SW480 (cell line): ENCODE measurements at places on chromosomes 2 and 18.

DNA sequence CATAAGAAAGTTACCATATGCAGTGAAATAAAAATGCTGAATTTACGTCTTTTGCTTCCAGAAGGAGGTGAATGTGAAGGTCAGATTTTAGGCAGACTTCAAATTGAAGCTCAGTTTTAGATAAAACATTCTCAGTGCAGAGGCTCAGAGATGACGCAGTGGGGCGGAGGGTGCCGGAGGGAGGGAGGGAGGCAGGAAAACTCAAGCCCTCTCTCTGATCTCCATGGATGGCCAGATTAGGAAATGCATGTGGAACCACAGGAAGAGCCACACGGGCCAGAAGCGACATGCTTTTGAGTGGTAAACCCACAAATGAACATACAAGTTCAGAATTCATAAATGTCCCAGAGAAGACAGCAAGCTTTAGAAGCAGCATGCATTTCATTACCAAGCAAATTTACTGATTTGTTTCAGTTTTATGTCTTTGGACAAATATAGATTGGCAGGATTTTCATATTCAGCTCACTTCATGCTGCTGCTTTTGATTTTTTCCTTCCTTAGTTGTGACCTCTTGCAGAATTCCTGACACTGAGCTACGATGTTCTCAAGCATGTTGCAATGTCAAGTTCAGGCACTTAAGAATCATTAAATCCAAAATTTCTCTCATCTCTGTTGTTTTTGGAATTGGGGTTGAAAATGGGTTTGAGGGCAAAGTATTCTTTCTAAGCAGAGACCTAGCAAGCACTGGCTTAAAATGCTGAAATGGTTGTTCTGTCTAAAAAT lies 29.7 kb upstream of the APCDD1 start:
- DNase-seq, result no peak

DNA sequence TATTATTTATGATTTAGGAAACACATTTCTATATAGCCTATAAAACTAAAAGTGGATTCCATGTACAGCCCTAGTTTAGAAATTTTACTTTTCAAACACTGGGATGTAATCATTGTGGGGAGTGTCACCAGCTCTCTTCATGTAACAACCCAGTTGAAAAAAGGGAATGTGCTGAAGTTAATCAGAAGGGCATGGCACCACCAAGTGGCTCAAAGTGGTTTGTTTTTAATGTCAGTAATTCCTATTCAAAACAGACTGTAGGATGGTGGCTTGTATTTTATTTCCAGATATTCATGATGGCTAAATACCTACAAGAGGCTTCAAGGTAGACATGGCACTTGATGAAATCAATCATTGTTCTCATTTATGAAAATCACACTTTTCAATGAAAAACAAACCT lies 58.1 kb upstream of the TMEM182 start:
- DNase-seq, result peak; percentile 71

DNA sequence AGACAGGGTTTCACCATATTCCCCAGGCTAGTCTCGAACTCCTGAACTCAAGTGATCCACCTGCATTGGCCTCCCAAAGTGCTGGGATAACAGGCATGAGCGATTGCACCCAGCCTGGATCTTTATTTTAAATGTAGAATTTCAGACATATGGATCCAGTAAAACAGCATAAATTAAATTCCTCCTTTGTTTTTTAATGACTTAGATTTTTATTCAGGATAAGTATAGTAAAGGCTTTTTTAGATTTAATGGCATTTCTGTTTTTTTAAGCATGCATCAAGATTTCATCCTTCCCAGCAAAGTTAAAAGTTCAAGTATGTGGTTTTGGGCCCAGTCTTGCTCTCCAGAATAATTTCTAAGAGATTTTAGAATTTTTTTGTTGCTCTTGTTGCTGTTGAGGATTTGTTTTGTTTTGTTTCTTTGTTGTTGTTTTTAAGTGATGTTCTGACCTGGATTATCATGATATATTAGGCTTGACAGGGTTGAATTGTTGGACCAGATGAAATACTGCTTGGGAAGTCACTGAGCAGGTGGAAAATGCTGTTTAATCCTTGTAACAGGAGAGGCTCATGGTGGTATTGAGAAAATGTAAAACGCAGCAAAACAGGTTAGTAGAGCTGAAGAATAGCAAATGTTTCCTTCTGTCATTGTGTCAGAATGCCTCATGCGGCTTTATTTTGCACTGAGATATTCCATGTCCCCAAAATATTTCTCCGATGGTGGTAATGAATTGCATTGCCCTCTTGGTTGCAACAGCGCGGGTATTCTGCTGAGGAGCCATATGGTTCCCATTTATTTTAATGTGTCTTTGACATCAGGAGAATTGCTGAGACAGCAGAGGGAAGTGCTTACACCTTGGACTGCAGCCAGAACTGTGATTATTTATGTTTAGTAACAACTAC lies 147.9 kb downstream of the GALNT3 start:
- DNase-seq, result no peak

GRCh38 chr2:70084973-70085710 lies 2.1 kb upstream of the PCBP1 start:
- peak; percentile 93 for DNase-seq

- no peak for DNase-seq
These were observed 66.5 kb downstream of the ABI2 start for GRCh38 chr2:203394519-203395227.

DNA sequence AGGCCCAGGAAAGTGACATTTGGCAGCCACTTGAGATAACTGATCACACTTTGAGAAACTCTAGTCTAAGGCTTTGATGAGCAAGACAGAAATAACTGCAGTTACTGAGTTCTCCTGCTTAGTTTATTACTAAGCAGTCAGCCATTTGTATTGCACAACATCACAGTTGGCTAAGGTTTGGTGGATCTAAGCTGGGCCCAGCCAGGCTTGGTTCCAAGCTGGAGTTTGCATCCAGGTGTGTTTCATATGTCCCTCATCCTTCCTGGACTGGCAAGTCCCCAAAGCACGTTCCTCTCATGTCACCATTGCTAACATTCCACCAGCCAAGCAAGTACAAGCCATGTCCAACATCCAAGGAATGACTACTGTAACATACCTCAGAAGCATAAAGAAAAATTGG lies 71.3 kb upstream of the ZNF532 start:
- DNase-seq, result no peak

- no peak for DNase-seq
These were observed 66.4 kb downstream of the COA5 start for GRCh38 chr2:98541906-98542305.

- no peak for DNase-seq
These were observed 452.6 kb downstream of the CDH2 start for GRCh38 chr18:27724362-27724761.

DNA sequence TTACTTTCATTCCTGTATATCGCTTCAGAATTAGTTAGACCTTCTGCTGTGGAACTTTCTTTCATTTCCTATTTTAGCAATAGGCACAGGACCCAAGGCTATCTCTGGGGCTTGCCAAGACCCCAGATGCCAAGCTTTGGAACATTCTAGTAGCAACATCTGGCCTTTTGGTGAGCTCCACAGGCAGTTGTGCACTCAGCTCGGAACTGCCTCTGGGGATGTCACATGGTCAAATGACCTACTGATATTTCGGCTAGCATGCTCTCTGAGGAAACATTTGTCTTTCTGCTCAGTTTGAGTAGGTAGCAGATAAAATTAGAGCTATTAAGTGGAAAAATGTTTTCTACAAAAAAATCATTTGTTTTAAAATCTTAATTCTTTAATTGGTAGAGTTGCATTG lies 76.6 kb upstream of the ITGA4 start:
- DNase-seq, result no peak

DNA sequence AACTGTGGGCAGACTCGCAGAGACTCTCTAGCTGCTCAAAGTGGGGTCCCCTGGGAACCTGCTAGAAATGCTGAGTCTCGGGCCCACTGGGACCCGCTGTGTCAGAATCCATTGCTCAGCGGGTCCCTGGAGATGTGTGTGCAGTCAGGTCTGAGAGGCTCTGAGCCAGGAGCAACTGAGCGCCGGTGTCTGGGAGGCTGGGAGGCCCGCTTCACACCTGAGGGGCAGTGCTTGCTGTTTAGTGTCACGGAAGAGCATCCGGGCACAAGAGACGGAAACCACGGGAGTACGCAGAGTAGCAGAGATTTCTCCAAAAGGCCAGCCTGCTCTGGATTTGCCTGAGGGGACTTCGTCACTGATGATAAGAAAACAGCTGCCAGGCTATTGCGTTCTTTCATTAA lies 70.1 kb downstream of the EDAR start:
- no peak for DNase-seq

GRCh38 chr18:39506581-39507330 lies 1941.2 kb upstream of the CELF4 start:
- DNase-seq, result no peak

DNA sequence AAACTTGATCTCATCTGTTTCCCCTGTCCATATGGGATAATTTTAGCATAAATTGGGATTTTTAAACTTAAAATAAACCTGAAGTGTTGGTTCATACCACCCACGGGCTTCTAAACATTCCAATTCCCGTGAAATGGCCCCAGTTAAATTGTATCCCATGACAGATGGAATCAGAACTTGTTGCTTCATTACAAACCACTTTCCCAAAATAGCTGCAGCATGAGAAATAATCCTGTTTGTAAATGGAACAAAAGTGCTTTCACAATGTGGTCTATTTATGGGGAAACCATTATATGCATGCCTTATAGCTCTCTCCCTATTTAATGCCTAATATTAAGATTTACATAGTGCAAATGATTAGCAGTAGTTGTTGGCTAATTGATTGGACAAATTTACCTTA lies 15.9 kb downstream of the SCG2 start:
- DNase-seq, result no peak

DNA sequence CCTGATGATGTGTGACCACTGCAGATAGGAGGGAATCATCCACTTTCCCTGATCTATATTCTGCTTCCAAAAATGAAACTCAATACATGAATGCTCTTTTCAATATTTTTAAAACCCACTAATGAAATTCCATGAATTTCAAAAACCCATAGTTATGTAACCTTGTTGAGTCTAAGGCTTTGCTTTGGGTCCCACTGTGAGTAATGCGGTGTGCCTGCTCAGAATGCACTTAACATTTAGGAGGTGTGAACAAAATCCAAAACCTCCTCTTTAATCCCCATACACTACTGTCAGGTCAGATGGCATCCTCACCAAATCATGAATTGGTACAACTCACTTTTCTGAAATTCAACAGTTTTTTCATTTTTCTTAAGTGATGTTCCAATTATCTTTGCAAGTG lies 50.4 kb downstream of the CCDC93 start:
- no peak for DNase-seq

DNA sequence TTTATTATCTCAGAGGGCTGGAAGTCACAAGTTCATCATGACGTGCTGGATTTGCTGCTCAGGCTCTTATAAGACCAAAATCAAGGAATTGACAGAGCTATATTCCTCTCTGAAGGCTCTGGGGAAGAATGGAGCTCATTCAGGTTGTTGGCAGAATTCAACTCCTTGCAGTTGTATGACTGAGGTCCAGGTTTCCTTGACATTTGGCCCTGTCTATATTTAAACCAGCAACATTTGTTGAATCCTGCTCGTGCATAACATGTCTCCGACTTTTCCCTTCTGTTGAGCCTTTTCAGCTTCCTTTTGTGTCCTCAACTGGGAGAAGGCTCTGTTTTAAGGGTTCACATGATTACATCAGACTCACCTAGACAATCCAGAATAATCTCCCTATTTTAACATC lies 203.4 kb downstream of the PDE11A start:
- no peak for DNase-seq
